Activated naive CD4-positive, alpha-beta T cell treated with anti-CD3 and anti-CD28 coated beads, Interleukin-2, amount 10 ng/mL, durations not matched to agents 7 days and 5 days (primary cell): ENCODE measurements at places on chromosomes 5 and 9.

- no peak for DNase-seq
Measured at GRCh38 chr5:124056326-124056990, 544.5 kb downstream of the CSNK1G3 start.

GRCh38 chr5:9547122-9547947 lies 1.5 kb upstream of the SEMA5A start:
- no peak for DNase-seq

DNA sequence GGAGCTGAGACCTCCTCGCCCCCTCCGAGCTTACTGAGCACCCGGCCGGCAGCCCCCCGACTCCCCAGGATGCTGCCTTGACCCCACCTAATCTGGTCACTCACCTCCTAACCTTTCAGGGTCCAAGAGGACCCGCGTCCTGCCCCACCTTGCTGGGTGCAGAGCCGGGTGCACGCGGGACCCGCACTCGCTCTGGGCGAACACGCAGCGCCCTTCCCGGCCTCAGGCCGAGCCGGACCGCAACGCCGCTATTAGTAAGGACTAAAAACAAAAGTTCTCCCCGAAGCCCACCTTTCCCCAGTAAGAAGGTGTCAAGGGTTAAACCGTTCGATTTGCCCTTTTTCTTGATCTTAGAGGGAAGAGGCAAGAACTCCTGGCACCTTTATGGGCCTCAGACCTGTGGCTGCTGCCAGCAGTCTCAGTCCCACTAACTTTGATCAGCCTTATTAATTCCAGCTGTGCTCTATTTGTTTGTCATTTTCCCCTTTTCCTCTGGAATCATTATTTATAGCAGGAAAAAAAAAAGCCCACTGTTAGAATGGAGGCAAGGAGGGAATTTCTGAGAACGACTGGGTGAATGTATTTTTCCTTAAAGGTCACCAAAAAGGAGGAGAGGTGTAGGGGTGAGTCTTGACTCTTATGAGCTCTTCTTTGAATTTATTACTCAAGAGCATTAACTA lies 10.5 kb downstream of the IRX2 start:
- DNase-seq, result no peak

DNA sequence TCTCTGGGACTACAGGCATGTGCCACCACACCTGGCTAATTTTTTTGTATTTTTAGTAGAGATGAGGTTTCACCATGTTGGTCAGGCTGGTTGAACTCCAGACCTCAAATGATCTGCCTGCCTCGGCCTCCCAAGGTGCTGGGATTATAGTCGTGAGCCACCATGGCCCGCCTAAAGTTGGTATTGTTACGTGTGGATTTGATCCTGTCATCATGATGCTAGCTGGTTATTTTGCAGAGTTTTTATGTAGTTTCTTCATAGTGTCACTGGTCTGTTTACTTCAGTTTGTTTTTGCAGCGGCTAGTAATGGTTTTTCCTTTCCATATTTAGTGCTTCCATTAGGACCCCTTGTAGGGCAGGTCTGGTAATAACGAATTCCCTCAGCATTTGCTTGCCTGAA lies 85.9 kb downstream of the CACNA1B start:
- DNase-seq, result no peak

GRCh38 chr5:52707616-52708015 lies 80.1 kb upstream of the ITGA1 start:
- no peak for DNase-seq

DNA sequence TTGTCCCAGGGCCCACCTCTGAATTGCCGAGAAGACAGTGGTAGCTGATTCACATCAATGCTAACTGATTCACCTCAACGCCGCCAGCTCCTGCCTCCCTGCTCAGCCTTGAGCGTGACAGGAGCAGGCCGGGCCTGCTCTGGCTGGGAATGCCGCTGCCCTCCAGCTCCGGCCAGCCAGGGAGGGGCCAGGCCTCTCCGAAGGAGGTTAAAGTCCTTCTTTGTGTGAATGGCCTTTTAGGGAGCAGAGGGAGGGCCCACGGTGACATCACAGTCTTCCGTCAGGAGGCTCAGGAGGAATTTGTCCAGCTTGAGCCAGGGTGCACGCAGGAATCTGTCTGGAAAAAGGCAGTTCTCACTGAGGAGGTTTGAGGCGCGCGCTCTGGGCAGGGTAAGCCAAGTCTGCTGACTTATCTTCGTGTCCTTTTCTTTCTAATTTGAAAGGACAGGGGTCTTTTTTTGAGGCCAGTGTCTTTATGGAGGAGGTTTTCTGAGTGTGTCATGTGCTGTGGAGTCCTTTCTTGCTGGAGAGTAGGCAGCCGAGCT lies 82.7 kb downstream of the C9orf152 start:
- DNase-seq, result no peak

GRCh38 chr5:45060724-45061123 lies 252.0 kb downstream of the MRPS30 start:
- no peak for DNase-seq

- DNase-seq, result no peak
Measured at GRCh38 chr5:172853355-172853975, 19.4 kb downstream of the ERGIC1 start.

- DNase-seq, result no peak
Measured at GRCh38 chr5:82406205-82406773, 128.1 kb upstream of the RPS23 start.

- peak; percentile 17 for DNase-seq
Measured at GRCh38 chr5:375336-375920, 53.9 kb downstream of the AHRR start.

GRCh38 chr9:99336531-99336930 lies 114.4 kb downstream of the SEC61B start:
- no peak for DNase-seq

- DNase-seq, result no peak
Measured at GRCh38 chr5:174271316-174271715, 225.8 kb downstream of the NSG2 start.

GRCh38 chr5:10760921-10761184 lies 181 bp downstream of the DAP start:
- no peak for DNase-seq

DNA sequence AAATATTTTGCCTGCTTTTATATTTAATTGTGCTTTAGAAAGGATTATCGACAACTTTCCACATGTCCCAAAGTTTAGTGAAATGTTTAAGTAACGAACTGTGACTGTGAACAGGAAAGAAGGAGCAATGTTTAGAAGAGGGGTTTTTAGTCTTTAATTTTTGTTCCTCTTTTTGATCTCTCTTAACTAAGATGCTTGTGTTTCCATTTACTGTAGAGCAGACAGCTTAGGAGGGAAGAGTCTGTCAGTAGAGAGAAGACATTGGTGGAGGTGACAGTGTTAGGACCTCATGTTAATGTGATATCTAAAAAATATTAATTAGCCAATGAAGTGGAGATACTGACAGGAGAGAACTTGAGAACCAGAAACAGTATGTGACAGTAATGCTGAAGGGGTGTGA lies 92.2 kb downstream of the RASGRF2 start:
- no peak for DNase-seq

GRCh38 chr5:63727583-63727982 lies 234.7 kb downstream of the HTR1A start:
- DNase-seq, result no peak

- DNase-seq, result no peak
Measured at GRCh38 chr5:10111571-10111970, 138.1 kb downstream of the ATPSCKMT start.

GRCh38 chr5:142353071-142353472 lies 28.3 kb upstream of the SPRY4 start:
- no peak for DNase-seq

DNA sequence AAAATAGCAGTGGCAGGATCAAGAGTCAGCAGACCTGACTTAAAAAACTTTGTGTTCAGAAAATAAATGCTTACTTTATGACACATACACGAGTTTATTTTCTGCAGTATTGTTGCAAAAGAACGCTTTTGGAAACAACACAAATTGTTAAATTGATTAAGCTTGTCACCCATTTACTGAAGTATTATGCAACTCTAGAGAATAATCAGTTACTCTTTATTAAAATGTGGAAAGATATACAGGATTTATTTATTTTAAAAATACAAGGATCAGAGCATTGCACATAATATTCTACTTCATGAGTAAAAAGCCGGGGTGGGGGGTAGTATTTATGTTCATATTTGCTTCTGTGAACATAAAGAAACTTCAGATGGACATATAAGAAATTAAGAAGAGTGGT lies 20.0 kb downstream of the FYB1 start:
- DNase-seq, result no peak

GRCh38 chr9:37191403-37192089 lies 71.2 kb downstream of the ZCCHC7 start:
- DNase-seq, result no peak

DNA sequence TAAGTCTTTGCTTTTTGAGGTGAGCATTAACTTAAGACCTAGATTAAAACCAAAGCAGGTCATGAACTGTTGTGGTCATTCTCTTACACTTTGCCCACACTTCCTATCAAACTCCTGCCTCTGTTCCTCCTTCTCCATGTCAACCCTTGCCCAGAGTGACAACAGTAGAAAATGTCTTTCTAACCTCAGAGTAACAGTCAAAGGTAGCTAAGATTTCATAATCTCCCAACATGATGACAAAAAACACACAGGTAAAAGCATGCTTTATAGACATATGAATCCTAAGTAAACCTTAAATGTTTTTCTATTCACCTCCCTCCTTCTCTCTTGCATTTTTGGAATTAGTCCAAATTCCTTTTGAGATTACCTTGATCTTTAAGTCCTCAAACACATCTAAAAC lies 422.3 kb downstream of the SPATA31D1 start:
- no peak for DNase-seq

- DNase-seq, result no peak
Measured at GRCh38 chr9:20243841-20244240, 378.5 kb downstream of the MLLT3 start.

GRCh38 chr5:2217219-2217618 lies 334.5 kb upstream of the IRX4 start:
- no peak for DNase-seq

DNA sequence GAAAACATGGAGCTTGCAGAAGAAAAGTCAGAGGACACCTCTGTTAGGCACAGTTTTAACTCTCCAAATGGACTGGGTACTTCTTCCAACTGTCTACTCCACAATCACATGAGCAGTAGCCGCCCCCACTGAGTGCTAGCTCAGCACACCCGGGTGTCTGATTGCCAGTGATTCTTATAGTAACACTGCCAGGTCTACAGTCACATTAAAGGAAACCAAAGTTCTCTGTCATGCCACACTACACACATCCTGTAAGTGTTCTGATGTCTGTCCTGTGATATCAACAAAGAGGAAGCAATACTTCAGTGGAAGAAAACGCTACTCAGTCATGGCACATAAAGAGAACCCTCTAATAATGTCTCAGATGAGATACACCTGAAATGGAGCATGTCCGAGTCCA lies at the start of gene HAVCR2:
HAVCR2 (minus strand) TSS at position 69 of the 400 bp plus-strand sequence; CDS start at position 8, 61 bp downstream.
- DNase-seq, result peak; percentile 79

GRCh38 chr9:96519095-96519494 lies 69.1 kb downstream of the HABP4 start:
- no peak for DNase-seq

GRCh38 chr5:123180676-123181393 lies 91.8 kb downstream of the PRDM6 start:
- no peak for DNase-seq

DNA sequence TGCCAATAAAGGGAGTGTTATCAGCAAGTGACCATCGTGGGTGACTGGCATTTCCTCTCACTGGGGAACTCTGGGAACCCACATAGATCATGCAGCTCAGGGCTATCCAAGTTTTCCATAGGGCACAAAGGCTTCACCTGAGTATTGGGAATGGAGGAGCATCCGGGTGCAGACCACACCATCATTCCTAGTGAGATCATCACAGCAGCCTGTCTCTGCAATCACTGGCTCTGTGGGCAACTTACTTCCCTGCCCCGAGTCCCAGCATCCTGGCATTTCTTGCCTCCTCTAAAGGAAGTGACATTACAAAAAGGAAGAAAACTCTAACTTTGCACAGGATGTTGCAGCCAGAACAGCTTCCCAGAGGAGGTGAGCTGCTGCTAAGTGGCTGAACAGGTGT lies 80.6 kb upstream of the SHB start:
- no peak for DNase-seq

GRCh38 chr9:126419475-126419874 lies 92.8 kb downstream of the MVB12B start:
- DNase-seq, result no peak

DNA sequence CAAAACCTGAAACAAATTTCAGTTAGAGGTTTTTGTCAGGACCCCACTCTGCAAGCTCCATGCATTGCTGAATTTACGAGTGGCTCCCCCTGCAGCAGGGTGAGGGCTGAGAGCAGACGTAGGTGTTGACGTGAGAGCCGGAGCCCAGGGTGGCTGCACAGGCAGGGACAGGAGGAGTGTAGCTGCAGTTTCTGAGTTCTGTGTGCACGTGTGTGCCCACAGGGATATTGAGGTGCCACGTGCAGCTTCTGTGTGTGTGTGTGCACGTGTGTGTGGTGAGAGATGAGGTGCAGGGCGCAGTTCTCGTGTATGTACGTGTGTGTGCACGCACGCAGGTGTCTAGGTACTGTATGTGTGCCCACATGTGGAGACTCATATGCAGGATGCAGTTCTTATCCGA lies 14.6 kb downstream of the PLEKHG4B start:
- no peak for DNase-seq

- DNase-seq, result no peak
Measured at GRCh38 chr9:14127656-14128055, 186.3 kb downstream of the NFIB start.

GRCh38 chr5:112077180-112077579 lies 320.2 kb upstream of the NREP start:
- DNase-seq, result no peak

DNA sequence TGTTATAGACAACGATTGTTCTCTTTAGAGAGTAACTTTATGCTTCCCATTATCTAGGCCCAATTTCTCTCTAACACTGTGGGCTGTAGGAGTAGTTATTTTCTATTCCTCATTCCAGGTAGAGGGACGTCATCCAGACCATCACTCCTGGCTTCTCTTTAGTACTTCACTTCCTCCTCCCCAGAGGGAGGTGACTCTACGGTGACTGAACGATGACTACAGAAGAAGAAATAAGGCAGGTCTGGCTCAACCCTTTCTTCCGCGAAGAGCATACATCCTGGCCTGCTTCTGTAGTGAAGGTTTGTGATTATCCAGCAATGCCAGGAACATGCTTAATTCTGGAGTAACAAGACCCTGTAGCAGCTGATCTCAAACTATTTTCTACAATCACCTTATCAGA lies 50.8 kb downstream of the HMGCR start:
- DNase-seq, result no peak

DNA sequence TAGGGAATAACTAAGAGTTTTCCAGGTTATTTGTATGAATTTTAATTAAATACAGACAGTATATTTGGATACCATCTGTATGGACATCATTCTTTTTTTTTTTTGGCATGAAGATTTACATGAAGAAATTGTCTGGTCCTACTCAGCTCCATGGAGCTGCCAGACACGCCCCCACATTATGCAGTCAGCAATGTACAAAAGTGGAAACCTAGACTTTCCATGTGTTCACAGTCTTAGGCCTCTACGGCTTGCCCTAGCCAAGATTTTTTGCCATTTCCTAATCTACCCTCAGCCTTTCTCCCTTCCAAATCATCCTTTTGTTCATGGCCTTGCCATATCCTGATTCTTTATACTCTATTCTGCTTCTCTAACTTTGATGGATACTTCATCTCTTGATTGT lies 207.1 kb downstream of the SGCD start:
- no peak for DNase-seq
